ENCODE measurements at places on chromosomes 5 and 9. TPM values are rescaled to one million over a fixed set of nuclear protein-coding genes. Genes with fewer than 3 reads are reported as not detected.

The IL13 gene
- 0.28 TPM for polyA plus RNA-seq

DNA sequence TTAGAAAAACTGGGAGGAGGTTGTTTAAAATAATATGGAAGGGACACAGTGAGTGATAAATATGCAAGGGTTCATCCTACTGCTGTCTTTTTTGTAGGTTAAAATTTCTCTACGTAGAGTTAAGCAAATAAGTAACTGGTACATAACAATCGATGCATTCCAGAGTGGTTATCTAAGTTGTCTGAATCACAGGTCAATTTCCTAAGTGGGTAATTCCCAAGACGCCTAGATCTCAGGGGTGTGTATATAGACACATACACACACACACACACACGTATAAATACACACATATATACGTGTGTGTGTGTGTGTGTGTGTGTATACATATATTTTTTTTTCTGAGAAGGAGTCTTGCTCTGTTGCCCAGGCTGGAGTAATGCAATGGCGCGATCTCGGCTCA, 22.3 kb downstream of the CAAP1 start:
- H3K36me3 ChIP-seq: peaks cover 19% of the 10 kb centered on the region
- H3K4me1 ChIP-seq: peaks cover 9% of the 10 kb centered on the region
- H3K27me3 ChIP-seq: no peaks in the 10 kb centered on the region
- no peak for DNase-seq

DNA sequence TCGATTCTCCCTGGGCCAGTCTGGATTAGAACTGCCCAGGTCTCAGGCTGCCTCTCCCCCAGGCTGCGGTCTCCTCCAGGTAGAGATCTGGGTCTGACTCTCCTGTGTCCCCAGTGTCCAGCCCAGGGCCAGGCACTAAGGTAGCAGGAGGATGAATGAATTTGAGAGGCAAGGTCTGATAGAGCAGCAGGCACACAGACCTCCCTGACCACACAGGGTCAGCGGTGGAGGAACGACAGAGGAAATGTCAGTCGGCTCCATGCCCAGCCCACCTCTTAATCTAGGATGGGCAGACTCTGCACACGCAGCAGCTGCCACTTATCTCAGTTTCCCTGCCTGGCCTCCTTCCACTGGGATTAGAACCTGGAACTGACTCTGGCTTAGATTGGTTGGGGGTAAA, 272.7 kb upstream of the MVB12B start:
- H3K4me3 ChIP-seq: no peak overlapping the region
- peaks cover 4% of the 10 kb centered on the region for H3K27me3 ChIP-seq
- no peak overlapping the region for H3K27ac ChIP-seq
- no peaks in the 10 kb centered on the region for H3K4me1 ChIP-seq

- peaks cover 2% of the 10 kb centered on the region for H3K27me3 ChIP-seq
- no peaks in the 10 kb centered on the region for H3K4me1 ChIP-seq
- H3K36me3 ChIP-seq: no peaks in the 10 kb centered on the region
- no peak for DNase-seq
- no peak overlapping the region for H3K4me3 ChIP-seq
- H3K27ac ChIP-seq: no peak overlapping the region
Measured at GRCh38 chr9:118455788-118456187, 751.6 kb downstream of the TLR4 start.
